Esophagus mucosa (tissue), 1 donor: ENCODE measurements at places on chromosomes 13 and 19. TPM values are rescaled to one million over a fixed set of nuclear protein-coding genes. Genes with fewer than 3 reads are reported as not detected.

DNA sequence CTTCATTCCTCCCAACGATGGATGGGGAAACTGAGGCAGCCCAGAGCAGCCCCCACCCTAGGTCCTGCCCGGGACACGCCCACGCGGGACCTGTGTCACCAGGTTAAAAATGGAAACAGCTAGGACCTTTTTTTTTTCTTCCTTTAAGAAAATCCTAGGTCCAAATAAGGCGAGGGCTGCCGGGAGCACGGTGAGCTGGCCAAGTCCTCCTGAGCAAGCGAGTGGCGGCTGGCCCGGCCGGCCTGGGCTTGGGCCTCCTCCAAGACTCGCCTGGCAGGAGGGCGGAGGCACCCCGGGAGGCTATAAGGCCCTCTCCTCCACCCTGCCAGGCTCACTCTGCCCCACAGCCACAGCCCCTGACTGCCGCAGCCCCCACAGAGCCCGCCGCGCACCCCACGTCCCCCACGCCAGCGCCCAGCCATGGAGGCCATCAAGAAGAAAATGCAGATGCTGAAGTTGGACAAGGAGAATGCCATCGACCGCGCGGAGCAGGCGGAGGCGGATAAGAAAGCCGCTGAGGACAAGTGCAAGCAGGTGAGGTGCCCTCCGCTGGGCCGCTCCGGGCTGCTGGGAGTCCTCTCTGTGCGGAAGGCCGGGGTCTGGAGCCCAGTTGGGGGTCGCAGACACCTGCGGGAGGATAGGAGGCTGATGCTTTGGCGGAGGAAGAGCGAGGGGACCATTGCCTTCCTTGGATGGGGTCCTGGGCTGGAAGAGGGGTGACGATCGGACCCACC lies 8.9 kb upstream of the TPM4 start:
- peak; percentile 60 for ATAC-seq

DNA sequence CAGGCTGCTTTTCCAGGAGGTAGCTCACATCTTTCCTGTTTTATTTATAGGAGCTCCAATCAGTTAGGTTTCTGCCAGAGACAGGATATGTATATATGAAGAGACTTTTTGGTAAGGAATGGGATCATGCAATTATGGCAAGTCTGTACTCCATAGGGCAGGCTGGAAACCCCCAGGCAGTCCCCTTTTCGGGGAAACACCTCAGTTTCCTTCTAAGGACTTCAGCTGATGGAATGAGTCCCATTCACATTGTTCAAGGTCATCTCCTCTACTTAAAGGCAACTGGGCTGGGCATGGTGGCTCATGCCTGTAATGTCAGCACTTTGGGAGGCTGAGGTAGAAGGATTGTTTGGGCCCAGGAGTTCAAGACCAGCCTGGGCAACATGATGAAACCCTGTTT lies 10.9 kb upstream of the SLC25A42 start:
- no peak for ATAC-seq

Gene VWA8
- 11.5 TPM for total RNA-seq

DNA sequence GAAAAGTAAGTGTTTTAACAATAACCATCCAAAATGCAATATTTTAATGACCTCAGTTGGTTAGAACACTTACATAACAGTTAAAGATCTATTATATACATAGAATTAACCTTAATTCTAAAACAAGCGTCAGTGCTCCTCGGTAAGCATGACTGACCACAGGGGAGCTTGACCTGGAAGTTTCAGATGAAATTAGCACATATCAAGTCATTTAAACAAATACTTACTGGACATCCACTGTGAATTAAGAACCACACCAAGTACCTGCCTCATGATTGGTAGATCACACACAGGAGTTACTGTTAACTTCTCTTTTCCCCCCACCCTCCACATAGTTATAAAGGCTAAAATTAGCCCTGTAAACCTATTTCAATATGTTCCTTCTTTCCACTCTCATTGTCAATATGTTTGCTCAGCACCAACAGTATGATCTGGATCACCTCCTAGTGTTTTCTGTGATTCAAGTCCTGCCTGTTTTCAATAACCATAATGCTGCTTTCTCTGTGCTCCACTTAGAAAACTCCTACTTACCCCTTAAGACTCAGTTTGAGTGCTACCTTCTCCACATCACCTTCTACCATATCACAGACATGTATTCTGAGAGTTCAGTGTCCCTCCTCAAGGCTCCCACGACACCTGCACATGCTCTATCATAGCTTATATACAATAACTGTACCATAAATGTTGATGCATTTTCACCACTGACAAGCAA lies 209.0 kb downstream of the VWA8 start:
- ATAC-seq: no peak

GRCh38 chr13:32028711-32029110 lies 2.9 kb upstream of the FRY start:
- ATAC-seq: no peak

Gene C1QTNF9B
- not detected for total RNA-seq

DNA sequence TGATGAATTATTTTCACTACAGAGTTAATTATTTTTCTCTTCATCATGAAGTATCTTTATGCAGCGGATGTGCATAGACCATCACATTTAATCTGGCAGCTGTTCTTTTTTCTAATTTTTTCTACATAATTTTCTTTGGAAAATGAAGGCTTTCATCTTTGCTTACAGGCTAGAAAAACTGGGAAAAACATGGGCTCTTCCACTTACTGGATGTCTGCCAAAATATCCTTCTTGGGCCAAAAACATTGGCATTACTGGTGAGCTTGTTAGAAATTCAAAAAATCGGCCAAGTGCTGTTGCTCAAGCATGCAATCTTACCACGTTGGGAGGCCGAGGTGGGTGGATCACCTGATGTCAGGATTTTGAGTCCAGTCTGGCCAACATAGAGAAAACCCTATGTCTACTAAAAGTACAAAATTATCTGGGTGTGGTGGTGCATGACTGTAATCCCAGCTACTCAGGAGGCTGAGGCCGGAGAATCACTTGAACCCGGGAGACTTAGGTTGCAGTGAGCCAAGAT lies 176.8 kb downstream of the ZNF737 start:
- ATAC-seq: no peak

DNA sequence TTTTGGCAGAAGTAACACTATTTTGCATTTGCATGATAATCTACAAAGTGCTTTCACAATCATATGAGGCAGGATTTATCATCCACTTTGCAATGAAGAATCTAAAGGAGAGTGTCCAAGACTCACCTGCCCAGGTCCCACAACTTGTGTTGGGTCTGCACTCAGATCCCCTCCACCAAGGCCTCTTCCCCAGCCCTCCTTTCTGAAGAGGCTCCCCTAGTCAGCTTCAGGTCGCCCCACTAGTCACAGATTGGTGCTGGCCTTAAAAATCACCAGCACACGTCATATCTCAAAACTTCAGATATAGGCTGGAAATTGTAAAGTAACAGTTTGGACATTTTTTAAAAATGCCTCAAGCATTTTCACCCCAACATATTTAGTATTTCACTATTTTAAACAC lies 17.5 kb downstream of the ATP7B start:
- ATAC-seq: no peak

DNA sequence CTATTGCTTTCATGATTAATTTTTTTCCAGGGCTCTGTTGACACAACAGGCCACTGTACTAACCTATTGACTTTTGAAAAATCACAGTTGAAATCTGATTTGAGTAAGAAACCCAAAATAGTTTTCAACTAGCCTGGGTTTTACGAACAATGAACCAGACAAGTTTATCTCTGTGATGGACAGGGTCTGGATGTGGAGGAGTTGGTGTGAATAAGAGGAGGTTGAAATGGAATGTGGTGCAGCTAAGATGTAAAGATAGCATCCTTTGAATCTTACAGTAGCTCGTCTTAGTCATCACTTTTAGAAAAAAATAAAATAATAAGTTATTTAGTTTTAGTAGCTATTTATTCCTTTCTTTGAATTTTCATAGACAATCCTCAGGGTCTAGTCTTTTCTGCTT lies 8.3 kb upstream of the OXGR1 start:
- no peak for ATAC-seq

DNA sequence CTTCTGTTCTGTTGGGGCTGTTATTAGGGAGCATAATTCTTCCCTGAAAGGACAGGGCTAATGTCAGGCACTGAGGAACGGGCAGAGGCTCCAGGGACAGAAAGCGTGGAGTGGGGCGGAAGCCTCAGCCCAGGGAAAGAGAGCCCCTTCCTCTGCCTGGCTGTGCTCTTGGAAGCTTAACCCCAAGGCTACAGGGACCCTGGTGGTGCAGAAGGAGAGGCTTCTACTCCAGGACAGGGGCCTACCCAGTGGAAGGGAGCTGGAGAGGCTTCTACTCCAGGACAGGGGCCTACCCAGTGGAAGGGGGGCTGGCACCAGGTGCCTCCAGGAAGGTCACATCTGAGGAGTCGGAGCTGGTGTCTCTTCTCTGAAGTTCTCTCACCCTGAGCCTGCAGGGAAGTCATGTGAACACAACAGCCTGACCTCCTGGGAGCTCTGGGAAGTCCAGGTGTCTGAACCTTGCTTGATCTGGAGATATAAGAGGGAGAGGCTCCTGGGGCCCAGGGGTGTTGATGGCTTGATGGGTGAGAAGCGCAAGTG lies 159.5 kb upstream of the SOX1 start:
- no peak for ATAC-seq

GRCh38 chr19:13902993-13903555 lies 2.8 kb downstream of the BRME1 start:
- no peak for ATAC-seq

DNA sequence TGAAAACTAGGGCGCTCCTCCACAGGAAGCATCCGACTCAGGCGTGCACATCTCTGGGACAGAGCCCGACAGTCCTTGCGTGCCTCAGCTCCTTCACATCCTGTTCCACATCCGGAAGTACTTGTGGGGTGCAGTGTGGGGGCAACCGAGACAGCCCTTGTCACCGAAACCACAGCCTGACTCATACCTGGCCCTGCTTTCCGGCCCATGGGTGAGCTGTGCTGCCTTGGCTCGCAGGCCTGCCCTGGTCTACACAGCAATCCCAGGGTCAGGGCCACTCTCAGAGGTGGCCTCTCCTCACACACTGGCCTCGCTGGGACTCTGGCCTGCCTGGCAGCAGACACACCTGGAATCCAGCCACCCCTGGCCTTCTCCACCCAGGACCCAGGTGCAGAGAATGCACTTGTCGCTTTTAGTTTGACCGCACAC lies 100.4 kb downstream of the STK24 start:
- peak; percentile 88 for ATAC-seq

DNA sequence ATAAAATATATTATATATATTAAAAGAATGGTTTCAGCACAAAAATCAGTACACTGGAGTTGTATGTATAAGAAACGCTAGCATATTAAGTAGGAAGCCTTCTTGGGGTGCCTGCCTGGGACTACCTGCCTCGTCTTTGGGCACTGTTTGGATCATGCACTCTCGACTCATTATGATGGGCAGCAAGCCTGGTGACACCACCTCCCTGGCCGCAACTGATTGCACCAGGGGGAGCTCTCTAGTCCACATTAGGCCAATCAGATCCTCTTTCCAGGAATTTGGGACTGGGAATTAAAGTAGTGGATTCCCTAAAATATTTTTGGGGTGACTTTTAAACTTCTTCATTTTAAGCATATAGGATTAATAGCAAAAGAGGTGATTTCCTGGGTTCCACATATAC lies 56.0 kb upstream of the RGCC start:
- ATAC-seq: no peak

GRCh38 chr13:35791184-35791851 lies 314.8 kb upstream of the MAB21L1 start:
- ATAC-seq: no peak

DNA sequence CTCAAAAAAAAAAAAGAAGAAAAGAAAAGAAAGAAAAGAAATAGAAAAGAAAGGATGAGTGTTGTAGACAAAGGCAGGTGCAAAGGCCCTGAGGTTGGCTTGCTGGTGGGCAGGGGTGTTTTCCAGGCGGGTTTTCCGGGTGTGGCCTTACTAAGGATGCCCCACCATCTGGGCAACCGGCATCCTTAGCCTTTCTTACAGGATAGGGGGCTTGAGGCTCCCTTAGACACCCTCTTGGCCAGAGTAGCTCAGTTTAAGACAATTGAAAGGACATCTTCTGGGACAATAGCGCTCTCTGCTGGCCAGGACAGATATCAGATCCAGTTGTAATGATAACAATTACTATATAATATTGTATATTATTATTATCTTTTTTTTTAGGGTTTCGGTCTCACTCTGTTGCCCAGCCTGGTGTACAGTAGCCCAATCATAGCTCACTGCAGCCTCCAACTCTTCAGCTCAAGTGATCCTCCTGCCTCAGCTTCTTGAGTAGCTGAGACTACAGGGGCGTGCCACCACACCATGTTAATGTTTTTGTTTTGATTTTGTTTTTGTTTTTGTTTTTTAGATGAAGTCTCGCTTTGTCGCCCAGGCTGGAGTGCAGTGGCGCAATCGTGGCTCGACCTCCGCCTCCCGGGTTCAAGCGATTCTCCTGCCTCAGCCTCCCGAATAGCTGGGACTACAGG lies 1.4 kb upstream of the QTRT1 start:
- ATAC-seq: peak; percentile 23

GRCh38 chr19:36266375-36266961 lies 51.6 kb downstream of the ZNF146 start:
- ATAC-seq: no peak

- no peak for ATAC-seq
These were observed 464 bp upstream of the ZFP14 start for GRCh38 chr19:36379510-36379819.

Gene FPR1
- 1.2 TPM for total RNA-seq

DNA sequence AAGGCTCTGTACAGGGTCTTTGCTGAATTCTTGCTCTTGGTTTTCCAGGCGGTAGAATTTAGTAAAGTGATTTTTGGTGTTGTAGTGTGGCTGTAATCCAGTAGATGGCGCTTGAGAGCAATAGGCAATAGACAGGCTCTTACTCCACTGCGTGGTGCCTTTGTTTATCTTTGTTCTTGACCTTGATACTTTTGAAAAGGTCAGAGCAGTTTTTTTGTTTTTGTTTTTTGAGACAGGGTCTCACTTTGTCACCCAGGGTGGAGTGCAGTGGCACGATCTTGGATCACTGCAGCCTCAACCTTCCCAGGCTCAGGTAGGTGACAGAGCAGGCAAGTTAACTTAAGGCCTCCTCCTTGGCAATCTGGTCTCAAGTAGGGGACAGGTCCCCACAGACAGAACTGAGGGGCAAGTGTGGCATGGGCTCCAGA lies 12.2 kb upstream of the LILRA5 start:
- peak; percentile 57 for ATAC-seq

Gene SLC25A41
- total RNA-seq: 0.36 TPM

GRCh38 chr13:113741191-113741668 lies 17.8 kb upstream of the TMEM255B start:
- no peak for ATAC-seq

GRCh38 chr13:113812178-113813040 lies 51.5 kb downstream of the GAS6 start:
- no peak for ATAC-seq

Gene MISP3
- 3.4 TPM for total RNA-seq

DNA sequence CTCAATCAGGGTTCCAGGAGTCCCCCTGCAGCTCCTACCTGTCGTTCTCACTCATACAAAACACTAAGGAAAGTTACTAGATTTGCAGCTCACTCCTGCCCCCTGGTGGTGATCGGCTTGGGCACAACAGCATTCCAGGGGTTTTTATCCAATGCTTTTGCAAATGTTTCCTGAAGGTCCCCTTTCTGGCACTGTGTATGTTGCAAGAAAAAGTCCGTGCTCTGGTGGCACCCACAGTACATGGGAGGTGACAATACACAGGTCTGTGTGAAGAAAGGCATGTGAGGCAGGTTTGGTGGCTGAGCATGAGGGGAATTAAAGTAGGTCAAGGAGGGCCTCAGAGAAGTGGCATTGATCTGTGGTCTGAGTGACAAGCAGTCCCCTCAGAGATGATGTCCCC lies 8.6 kb upstream of the TYK2 start:
- ATAC-seq: peak; percentile 65

- ATAC-seq: no peak
These were observed 9.0 kb upstream of the USP29 start for GRCh38 chr19:57110592-57111328.

GRCh38 chr13:42110410-42111155 lies 62.1 kb downstream of the DGKH start:
- ATAC-seq: peak; percentile 60

GRCh38 chr13:83272076-83272475 lies 610.2 kb downstream of the SLITRK1 start:
- ATAC-seq: no peak
